ENCODE measurements at places on chromosomes 7 and 10.

GRCh38 chr10:5492929-5493576, 6.3 kb downstream of the CALML5 start:
- DNase-seq: no peak

DNA sequence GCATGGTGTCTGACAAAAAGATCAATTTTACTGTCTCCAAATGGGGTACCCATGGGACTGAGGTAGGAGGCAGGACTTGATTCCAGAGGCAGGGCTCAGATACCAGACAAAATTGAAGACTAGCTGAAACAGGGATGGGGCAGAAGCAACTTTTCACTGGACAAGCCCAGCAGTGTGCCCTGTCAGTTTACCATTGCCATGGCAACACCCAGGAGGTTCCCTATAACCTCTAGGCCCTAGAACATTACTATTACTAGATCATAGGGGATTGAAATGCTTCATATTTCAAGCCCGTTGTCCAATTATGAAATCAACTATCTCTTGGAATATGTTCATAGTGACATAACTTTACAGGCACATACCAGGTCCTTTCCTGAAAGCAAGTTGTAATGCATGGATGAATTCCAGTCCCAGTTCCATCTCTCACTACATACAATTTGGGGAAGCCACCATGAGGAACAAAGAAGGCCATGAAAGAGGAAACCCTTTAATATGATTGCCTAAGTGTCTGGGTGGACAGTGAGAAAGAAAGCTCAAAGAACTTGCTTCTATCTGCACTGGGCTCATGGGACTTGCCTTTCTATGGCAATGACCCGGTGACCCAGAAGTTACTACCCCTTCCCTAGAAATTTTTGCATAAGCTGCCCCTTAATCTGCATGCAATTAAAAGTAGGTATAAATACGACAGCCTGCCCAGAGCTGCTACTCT, 557.9 kb downstream of the KCNMA1 start:
- DNase-seq: no peak

- DNase-seq: no peak
Observed at GRCh38 chr10:3682745-3683144, 102.3 kb downstream of the KLF6 start.

DNA sequence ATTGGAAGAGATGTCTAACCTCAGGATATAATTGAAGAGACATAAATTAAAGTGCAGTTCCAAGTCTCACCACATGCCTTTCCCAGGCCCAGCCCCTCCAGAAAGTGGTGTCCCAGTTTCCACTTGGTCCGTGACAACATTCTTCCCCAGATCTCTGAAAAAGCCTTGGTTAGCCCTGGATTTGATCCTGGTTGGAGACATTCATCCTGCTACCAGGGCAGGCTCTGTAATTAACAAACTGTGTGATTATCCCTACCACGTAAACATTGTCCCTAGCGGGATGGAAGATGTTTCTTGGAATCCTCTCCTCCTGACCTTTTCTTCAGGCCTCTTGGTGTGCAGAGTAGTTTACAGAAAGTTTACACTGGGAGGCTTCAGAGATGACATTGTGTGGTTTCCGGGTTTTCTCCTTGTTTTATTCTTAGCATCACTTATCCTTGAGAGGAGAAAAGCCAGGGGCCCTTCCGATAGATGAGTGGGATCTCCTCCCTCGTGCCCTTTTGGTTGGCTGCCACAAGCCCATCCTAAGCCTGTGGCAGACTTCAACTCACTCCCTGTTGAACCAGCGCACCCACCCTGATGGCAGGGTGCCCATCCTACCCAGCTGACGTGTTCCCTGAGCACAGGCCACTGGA, 83.8 kb downstream of the COL13A1 start:
- DNase-seq: peak; percentile 59

GRCh38 chr10:104040382-104040781, 45.3 kb downstream of the COL17A1 start:
- DNase-seq: no peak

DNA sequence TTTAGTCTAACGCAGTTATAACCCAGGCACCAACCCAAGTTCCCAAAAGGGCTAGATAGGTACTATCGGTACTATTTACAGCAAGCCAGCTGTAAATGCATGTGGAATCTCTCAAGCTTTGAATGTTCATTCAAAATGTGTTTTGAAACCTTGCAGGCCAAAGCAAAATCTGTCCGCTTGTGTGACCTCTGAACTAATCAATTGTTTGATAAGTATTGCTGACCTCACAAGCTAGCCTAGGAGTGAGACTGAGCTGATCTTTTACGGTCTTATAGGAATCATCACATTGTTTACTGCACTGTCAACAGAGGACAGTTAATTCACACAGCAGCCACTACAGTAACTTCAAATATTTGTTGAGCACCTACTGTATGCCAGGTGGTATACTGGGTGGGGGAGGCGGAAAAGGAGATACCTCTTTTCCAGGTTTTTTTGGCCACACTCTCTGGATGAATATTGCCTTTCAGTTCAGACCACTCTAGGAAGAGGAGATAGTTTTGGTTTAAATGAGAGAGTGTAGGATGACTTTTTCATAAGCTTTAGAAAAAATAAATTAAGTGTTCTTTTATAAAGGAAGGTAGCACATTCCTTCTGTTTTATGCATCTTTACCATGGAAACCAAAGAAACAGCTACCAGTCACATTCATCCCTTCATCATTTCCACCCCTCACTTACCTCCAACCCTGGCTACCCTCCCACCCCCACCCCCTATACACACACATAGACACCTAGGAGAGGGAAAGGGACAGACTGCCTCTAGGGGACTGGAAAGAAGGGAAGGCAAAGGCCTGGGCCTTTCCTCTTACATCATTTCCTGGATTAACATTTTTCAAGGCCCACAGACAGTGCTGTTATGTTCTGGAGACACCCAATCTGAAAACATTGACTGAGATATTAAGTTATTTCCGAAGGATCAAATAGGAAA, 2.4 kb downstream of the PAPSS2 start:
- DNase-seq: no peak

GRCh38 chr10:4099202-4099601, 314.2 kb upstream of the KLF6 start:
- DNase-seq: no peak

DNA sequence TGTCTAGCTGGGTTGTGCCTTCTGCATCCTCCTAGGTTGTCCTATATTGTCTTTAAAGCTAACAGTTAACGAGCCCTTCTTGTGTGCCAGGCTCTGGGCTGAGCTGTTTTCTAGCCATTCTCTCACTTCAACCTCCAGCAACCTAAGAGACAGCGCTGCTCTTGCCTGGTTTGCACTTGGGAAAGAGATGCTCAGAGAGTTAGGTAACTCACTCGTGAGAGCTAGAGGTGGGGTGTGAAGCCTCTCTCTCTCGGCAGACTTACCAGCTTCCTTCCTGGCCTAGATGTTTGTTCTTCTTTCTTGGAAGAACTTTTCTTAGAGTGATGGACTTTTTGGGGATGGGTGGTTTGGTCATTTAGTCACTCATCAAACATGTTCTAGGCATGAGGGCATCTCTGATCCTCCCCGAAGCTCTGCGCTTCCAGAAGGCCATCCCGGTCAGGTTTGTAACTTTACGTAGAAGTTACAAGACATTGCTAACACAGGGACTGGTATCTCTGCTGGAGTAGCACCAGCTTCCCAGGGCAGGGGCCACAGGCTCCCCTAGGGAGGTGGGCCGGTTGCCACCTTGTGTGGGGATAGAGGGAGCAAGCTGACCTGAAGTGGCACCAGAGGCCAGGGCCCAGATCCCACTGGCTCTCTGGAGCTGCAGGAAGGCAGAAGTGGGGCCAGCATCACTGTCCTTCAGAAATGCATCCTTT, 14.3 kb downstream of the TSPAN15 start:
- DNase-seq: no peak

GRCh38 chr10:113867904-113868303, 13.4 kb downstream of the NHLRC2 start:
- no peak for DNase-seq

GRCh38 chr10:91596825-91597196, 36.1 kb downstream of the PPP1R3C start:
- no peak for DNase-seq

GRCh38 chr7:81886211-81886764, 116.4 kb upstream of the HGF start:
- no peak for DNase-seq

- no peak for DNase-seq
Observed at GRCh38 chr7:21142081-21142480, 285.8 kb upstream of the SP4 start.

- no peak for DNase-seq
Observed at GRCh38 chr10:33773886-33774480, 439.5 kb upstream of the NRP1 start.

- no peak for DNase-seq
Observed at GRCh38 chr7:112547916-112548315, 67.1 kb downstream of the LSMEM1 start.

GRCh38 chr7:55108401-55108800, 89.6 kb downstream of the EGFR start:
- DNase-seq: no peak

DNA sequence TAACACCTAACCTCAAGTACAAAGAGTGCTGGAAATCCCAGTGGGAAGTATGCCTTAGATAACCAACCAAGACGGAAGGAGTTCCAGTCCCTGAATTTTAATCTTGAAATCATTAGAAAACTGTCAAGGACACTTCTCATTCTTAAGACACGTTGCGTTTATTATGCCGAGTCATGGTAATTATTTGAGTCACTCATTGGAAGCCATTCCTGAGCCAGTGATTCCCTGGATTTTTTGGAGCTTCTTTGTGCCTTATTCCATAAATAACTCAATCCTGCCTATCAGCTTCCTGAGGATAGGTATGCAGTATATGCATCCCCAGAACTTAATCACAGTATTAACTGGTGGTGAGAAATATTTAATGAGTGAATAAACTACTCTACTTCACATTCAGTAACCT, 77.4 kb downstream of the PPP1R17 start:
- DNase-seq: no peak

GRCh38 chr7:148722340-148723165, 23.9 kb downstream of the CUL1 start:
- DNase-seq: no peak

DNA sequence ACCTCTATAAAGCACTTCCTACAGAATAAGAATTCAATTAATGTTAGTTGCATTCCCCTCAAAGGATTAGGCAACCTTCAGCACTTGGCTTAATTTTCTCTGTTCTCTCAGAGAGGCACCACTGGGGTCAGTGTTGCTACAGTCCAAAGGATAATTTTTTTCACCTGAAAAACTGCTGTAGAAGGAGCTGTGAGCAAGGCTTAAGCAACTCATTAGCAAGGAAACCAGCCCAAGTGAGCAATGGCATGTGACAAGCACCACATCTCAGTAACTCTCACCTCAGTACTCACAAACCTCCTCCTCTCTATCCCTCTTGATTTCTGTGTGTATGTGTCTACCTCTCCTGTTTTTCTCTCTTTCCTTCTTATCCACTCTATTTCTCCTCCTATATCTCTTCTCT, 55.9 kb downstream of the DGKI start:
- no peak for DNase-seq

DNA sequence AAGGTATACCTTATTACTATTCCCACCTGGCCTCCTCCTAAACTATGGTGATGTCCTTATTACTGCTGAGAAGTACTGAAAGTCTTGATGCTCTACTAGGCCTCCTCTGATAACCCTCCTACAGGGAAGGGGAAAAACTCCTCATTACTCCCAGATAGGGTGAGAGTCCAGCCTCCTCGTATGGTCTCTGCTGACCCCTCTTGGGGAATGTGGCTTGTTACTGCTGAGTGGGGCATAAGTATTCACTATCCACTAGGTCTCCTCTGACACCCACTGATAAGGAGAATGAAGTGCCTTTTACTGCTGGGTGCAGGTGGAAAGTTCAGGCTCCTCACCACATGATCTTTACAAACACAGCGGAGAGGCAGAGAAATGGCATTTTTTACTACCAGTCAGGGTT, 222.9 kb downstream of the CHRM2 start:
- DNase-seq: peak; percentile 21

GRCh38 chr10:3723766-3724165, 61.2 kb downstream of the KLF6 start:
- DNase-seq: no peak

DNA sequence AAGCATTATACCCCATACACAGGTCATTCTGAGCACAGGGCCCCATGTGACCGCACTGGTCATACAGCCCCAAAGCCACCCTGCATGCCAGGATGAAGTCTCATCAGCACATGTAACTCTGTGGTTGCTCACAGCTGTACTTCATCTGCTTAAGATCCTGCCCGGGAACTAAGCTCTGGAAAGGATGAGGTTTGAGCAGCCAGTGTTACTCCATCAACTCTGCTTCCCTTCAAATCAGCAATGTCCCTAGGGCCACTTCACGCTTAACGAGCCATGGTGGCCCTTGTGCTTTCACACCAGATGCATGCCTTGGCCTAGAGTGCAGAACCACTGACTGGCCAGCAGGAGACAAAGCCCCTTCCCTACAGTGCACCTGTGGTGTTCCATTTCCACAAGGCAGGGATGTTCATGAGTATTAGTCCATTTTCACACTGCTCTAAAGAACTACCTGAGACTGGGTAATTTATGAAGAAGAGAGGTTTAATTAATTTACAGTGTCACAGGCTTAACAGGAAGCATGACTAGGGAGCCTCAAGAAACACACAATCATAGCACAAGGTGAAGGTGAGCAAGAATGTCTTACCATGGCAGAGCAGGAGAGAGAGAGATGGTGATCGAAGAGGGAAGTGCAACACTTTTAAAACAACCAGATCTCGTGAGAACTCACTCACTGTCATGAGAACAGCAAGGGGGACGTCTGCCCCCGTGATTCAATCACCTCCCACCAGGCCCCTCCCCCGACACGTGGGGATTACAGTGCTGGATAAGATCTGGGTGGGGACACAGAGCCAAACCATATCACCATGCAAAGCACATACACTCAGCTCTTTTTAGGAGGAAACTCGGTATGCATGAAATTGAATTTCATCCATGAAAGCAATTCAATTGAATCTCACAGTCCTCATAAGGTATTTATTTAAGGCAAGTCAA, 149.0 kb upstream of the CDCA7L start:
- no peak for DNase-seq

GRCh38 chr7:19522486-19522885, 186.4 kb downstream of the POLR1F start:
- no peak for DNase-seq

DNA sequence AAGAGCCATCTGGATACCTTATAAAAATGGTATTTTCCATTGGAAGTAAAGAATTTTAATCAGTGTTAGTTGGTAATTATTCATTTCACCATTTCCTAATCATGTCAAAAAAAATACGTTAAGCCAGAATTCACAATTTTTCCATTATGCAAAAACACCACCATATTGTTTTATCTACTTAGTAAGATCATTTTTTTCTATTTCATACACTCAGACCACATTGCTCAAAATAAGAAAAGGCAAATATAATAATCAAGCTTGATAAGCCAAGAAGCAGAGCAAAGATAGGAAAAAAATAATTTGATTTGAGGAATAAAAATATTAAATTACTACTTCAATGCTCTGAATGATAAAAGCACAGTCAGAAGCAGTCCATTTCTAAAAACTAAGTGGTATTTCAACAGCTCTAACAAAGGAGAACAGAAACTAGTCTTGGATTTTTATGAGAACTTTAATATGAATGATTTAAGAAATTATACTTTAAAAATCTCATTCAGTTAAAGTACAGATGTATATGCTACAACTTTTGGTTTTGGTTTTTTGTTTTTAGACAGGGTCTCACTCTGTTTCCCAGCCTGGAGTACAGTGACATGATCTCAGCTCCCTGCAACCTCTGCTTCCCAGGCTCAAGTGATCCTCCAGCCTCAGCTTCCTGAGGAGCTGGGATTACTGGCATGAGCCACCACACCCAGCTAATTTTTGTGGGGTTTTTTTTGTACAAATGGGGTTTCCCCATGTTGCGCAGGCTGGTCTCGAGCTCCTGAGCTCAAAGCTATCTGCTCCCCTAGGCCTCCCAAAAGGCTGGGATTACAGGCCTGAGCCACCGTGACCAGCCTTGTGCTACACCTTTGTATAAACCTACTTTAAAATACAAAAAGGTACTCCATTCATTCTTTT, 46.6 kb downstream of the LRRN3 start:
- DNase-seq: no peak

Data from HEK293T (cell line).